ENCODE measurements at places on chromosomes 11 and 22. TPM values are rescaled to one million over a fixed set of nuclear protein-coding genes. Genes with fewer than 3 reads are reported as not detected.

FERMT3 gene
- 83.1 TPM for total RNA-seq

OR8H2 gene
- total RNA-seq, result not detected

GRCh38 chr11:131223198-131223991, 147.0 kb upstream of the NTM start:
- H3K27me3 ChIP-seq, result no peaks in the 10 kb centered on the region
- no peak overlapping the region for H3K4me3 ChIP-seq
- no peaks in the 10 kb centered on the region for H3K36me3 ChIP-seq
- DNase-seq, result no peak

- no peaks in the 10 kb centered on the region for H3K27me3 ChIP-seq
- no peaks in the 10 kb centered on the region for H3K36me3 ChIP-seq
- no peak for DNase-seq
- H3K4me3 ChIP-seq, result no peak overlapping the region
- no peak overlapping the region for H3K27ac ChIP-seq
Observed at GRCh38 chr11:74282421-74282820, 29.0 kb downstream of the P4HA3 start.

Data from tibial nerve (tissue), 4 donors.